Uterine smooth muscle cell (primary cell): ENCODE measurements at places on chromosomes 3 and 15. TPM values are rescaled to one million over a fixed set of nuclear protein-coding genes. Genes with fewer than 3 reads are reported as not detected.

The FMN1 gene
- total RNA-seq = 5.5 and 11.0 TPM in 2 replicates

The FAH gene
- 44.8 and 52.9 TPM in 2 replicates for total RNA-seq

The LMAN1L gene
- total RNA-seq = 0.11 TPM in 1 of 2 replicates, not detected in the other

The FSTL1 gene
- total RNA-seq = 588 and 921 TPM in 2 replicates

The SLC22A14 gene
- total RNA-seq = under 0.01 TPM in 1 of 2 replicates, not detected in the other

The SLC28A2 gene
- not detected in 2 replicates for total RNA-seq

The CERS3 gene
- total RNA-seq = not detected in 2 replicates

The WDR93 gene
- total RNA-seq = under 0.01 TPM in 2 replicates

The LMCD1 gene
- total RNA-seq = 13.4 and 35.6 TPM in 2 replicates

The C15orf39 gene
- 2.1 and 4.0 TPM in 2 replicates for total RNA-seq

The SLC28A1 gene
- under 0.01 and 0.12 TPM in 2 replicates for total RNA-seq

The C2CD4A gene
- 0.12 TPM in 1 of 2 replicates, not detected in the other for total RNA-seq

The CELF6 gene
- total RNA-seq = 0.11 and 0.37 TPM in 2 replicates

The PLAAT1 gene
- total RNA-seq = 0.66 TPM in 1 of 2 replicates, not detected in the other

The ADAMTS17 gene
- 0.11 and 0.25 TPM in 2 replicates for total RNA-seq

The TM2D3 gene
- 38.6 and 50.5 TPM in 2 replicates for total RNA-seq

The C3orf80 gene
- 1.7 and 4.9 TPM in 2 replicates for total RNA-seq

The FBN1 gene
- total RNA-seq = 481 and 802 TPM in 2 replicates

The PFKFB4 gene
- 9.2 and 14.4 TPM in 2 replicates for total RNA-seq

The HRH1 gene
- total RNA-seq = 6.6 and 11.4 TPM in 2 replicates

The ACTRT3 gene
- 3.7 and 4.2 TPM in 2 replicates for total RNA-seq

The INKA1 gene
- 3.7 and 5.4 TPM in 2 replicates for total RNA-seq

The DENND4A gene
- total RNA-seq = 20.0 and 21.1 TPM in 2 replicates

The DNAH12 gene
- under 0.01 and 0.12 TPM in 2 replicates for total RNA-seq

The GP5 gene
- under 0.01 TPM in 1 of 2 replicates, not detected in the other for total RNA-seq
